ENCODE measurements at places on chromosomes 7 and 10. TPM values are rescaled to one million over a fixed set of nuclear protein-coding genes. Genes with fewer than 3 reads are reported as not detected.

- DNase-seq = no peak
Measured at GRCh38 chr10:76631036-76631670, 1006.5 kb downstream of the KCNMA1 start.

DNA sequence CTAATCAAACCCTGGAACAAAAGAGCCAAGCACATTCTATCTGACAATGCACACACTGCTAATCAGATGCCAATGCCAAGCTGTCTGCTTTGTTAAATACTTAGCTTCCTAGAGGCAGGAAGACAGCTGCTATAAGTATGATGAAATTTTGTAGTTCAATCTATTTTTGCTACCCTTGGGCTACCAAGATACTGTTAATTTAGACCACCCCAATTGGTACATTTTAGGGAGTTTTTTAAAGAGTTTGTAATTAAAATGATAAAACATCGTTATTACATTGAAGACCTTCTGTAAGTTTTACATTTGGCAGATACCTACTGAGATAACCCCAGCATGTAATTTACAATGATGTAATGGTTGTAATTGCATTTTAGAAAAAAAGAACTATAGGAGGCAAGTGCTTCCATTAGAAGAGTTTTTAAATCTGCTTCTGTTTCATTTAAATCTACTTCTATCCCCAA, 268.5 kb downstream of the ADK start:
- no peak for DNase-seq

GRCh38 chr7:145088111-145088745, 252.4 kb upstream of the TPK1 start:
- DNase-seq = peak; percentile 51

DNA sequence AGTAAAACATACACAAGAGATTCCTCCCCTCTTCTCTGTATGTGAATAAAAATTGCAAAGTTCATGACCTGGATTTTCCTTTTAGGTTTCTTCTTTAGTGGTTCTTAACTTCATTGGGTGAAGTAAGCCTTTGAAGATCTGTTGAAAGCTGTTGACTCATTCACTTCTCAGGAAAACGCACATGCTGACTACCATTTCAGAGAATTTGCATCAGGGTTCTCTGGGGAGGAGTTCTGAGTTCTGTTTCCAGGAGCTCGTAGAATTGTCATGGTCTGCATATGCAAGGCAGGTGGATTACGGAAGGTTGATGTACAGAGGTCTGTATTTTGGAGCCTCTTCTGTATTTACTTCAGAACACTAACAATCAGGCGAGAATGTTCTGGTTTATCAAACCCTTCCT, 962 bp upstream of the SLC26A4 start:
- DNase-seq = peak; percentile 26

DNA sequence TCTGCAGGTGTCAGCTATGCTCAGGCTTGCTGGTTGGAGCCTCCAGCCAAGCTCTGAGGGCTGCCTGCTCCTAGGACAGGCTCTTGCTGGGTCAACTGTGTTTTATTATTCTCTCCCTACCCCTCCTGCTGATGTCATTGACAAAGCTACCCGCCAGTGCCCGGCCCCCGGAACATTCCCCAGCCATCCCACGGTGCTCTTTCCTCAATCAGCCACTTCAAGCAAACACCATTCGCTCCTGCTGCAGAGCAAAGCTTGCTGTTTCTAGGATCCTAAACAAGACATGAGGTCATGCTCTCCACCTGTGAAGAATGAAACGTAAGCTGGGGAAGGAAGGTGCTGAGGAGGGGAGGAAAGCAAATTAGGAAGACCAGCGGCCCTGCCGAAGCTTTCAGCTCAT, 2.1 kb upstream of the C10orf71 start:
- DNase-seq = no peak

- DNase-seq = no peak
Measured at GRCh38 chr7:112511451-112512202, 30.8 kb downstream of the LSMEM1 start.

DNA sequence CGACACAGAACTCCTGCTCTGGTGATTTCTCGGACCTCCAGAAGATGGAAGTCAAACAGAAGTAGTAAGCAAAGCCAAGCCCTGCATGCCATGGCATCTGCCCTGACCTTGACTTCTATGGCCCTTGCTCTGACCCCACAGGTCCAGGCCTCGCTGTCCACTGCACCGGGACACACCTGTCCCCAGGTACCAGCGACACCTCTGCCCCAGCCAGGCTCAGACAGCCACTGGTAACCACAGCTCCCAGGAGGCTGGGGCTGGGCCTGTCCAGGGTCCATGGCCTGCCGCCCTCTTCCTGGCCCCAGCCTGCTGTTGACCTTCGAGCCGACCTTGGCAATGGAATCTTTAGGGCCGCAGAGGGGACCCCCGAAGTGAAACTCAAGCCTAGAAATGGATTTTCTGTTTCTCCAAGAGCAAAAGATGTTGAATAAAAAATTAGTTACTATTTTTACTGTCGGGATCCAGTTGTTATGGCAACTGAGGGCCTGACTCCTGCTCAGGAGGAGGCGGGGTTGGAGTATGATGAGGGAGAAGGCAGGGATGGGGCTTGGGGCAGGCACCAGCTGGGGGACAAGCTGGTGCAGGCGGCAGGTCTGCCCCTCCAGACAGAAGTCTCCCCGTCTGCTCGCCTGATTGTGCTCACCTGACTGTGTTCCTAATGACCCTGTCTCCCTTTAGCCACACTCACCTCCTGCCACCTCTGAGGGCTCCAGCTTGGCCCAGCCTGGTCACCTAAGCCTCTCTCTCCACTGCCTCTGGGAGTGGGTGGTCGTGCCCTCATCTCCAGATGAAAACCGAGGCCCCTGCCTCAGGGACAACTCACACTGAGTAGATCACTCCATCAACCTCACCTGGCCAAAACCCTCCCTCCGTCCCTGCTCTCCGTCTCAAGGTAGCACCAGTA, 4.1 kb upstream of the MMD2 start:
- no peak for DNase-seq

DNA sequence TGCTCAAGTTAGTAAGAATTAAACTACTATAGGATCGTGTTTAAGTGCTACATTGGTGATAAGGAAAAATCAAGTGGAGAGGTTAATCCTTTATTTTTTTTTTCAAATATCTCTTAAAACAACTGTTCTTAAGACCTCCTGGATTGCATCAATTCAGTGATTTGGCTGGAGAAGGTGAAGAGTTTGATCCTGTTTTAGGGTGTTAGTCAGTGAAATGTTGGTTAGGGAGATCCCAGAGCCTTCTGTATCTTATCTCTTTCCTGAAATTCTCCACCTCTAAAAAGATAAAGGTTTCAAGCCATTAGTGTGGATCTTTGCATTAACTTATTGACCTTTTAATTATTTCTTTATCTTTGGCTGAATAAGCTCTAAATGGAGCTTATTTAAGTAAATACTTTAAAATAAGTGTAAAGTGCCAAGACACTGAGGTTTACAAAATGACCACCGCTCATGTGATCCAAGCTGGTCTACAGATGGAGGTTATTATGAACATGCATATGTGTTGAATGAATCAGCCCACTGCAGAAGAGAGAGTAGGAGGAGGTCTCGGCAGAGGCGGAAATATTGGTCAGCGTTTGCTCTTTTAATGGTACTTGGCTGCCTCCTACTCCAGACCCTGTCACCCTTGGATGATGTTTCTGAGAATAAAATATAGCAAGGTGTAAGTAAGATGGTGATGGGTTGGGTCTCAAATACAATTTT, 51.8 kb upstream of the BMPER start:
- DNase-seq = no peak

- no peak for DNase-seq
Measured at GRCh38 chr10:132188331-132188730, 1.6 kb downstream of the DPYSL4 start.

- peak; percentile 49 for DNase-seq
Measured at GRCh38 chr10:92200564-92200963, 90.3 kb downstream of the CPEB3 start.

Gene GBX1
- total RNA-seq = not detected

Gene CDHR1
- 1.2 TPM for total RNA-seq

Gene LIPM
- total RNA-seq = not detected

Gene STEAP1B
- 12.3 TPM for total RNA-seq

Gene SLC26A4
- total RNA-seq = 0.24 TPM

Gene ATOH7
- not detected for total RNA-seq

Gene ARHGEF5
- 5.3 TPM for total RNA-seq

Gene SPDYE3
- 1.2 TPM for total RNA-seq

Measured in umbilical cord (tissue), 2 donors.